Umbilical cord (tissue), 2 donors: ENCODE measurements at places on chromosomes 5 and 9.

GRCh38 chr5:57035955-57036354 lies 84.0 kb upstream of the MIER3 start:
- DNase-seq, result no peak

DNA sequence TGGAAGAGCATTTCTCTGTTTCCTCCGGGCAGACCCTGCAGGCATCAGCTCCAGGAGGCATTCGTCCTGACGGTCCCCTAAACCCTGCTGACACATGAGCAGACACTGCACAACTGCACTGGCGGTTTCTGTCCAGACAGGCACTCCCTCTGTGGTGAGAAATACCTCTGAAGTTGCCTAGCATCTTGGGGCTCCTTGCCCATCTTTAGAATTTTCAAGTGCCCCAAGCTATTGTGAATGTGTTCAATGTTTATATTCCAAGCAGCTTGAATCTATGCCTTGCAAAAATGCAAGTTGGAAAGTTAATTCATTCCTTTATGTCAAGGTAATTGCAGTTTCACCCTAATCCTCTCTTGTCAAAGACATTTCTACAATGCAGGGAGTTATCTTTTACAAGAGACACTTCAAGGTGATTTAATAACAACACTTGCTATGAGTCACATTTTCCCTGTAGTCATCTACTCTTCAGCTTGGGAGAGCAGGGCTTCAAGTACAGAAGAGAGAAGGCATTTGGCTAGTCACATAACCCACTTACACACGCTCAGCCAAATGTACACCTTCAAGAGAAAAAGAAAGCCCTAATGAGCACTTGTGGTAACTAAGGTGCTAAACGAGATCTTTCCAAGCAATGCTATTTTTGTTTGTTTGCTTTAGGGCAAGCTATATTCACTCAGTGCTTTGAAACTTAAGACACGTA lies 302.5 kb downstream of the MLLT3 start:
- peak; percentile 82 for DNase-seq

DNA sequence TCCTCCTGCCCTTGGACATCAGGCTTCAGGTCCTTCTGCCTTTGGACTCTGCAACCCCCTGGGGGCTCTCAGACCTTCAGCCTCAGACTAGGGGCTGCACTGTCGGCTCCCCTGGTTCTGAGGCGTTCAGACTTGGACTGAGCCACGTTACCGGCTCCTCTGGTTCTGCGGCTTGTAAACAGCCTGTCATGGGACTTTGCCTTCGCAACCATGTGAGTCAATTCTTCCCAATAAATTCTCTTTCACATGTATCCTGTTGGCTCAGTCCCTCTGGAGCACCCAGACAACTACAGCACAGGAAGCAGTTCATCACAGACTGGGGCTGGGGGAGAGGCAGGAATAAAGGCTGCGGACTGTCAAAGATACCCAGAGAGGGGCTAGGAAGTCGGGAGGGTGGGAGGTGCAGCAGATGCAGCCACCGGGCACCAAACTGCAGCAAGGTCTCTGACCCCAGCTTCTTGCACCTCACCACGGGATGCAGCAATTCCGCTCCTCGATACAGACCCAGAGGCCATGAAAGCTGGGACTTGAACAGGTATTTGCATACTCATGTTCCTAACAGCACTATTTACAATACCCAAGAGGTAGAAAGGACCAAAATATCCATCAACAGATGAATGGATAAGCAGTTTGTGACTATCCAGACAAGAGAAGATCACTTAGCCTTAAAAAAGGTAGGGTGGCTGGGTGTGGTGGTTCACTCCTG lies 100.8 kb downstream of the COL23A1 start:
- DNase-seq, result no peak

GRCh38 chr5:116542619-116543018 lies 32.0 kb downstream of the SEMA6A start:
- no peak for DNase-seq

- DNase-seq, result no peak
Measured at GRCh38 chr9:74821636-74822035, 66.1 kb downstream of the TRPM6 start.

- no peak for DNase-seq
Measured at GRCh38 chr9:114301798-114302565, 20.9 kb upstream of the ORM1 start.

GRCh38 chr5:81021486-81021885 lies 61.3 kb downstream of the RASGRF2 start:
- DNase-seq, result no peak

DNA sequence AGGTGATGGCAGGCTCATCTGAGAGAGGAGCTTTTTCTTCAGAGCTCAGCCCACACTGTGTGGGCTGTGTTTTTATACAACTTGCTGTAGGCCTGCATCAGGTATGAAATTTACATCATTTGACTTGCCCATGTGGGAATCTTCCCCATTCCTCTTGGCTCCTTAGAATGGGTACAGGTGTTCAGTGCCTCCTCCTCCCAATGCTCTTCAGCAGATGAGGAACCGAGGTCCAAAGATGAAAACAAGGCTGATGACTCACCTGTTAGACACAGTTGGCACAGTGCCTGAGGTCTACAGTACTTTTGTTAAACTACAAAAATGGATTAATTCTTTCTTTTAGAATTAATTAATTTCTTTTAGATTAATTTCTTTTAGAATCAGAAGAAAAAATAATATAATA lies 20.8 kb downstream of the PAPPA start:
- no peak for DNase-seq
